Effector CD8-positive, alpha-beta T cell (primary cell): ENCODE measurements at places on chromosomes 2 and 18.

DNA sequence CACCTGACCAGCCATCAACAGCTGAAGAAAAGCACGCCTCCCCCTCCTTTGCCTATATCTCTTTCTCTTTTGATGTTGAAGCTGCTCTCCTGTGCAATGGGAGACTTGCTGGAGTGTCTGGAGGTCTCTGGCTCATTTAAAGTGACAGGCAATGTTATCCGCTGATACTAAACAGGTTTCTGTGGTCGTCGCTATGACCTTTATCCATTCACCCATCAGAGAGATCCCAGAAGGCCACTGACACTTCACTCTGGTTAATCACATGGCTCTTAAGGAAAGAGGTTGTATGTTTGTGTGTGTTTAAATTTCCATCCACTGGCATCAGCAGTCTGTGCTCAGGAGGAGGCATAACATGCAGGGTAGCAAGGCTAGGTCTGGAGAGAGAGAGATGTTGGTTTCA, 277.3 kb downstream of the MTX2 start:
- no peak for DNase-seq

DNA sequence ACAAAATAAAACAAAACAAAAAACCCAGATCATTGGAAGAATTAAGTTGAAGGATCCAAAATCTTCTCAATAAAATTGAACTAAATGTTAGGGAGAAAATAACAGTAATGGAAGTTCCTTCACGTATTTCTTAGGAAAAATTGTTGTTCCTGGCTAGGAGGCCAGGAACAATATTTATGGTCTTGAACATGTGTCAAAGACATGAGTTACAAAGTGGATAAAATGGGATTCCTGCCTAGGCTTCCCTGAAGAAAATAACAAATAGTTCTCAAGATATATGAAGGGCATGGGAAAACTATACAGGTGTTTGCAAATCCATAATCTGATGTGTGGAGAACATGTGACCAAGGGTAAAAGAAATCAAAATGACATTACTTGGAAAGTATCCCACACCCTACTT, 67.6 kb upstream of the ITGB6 start:
- DNase-seq: no peak

DNA sequence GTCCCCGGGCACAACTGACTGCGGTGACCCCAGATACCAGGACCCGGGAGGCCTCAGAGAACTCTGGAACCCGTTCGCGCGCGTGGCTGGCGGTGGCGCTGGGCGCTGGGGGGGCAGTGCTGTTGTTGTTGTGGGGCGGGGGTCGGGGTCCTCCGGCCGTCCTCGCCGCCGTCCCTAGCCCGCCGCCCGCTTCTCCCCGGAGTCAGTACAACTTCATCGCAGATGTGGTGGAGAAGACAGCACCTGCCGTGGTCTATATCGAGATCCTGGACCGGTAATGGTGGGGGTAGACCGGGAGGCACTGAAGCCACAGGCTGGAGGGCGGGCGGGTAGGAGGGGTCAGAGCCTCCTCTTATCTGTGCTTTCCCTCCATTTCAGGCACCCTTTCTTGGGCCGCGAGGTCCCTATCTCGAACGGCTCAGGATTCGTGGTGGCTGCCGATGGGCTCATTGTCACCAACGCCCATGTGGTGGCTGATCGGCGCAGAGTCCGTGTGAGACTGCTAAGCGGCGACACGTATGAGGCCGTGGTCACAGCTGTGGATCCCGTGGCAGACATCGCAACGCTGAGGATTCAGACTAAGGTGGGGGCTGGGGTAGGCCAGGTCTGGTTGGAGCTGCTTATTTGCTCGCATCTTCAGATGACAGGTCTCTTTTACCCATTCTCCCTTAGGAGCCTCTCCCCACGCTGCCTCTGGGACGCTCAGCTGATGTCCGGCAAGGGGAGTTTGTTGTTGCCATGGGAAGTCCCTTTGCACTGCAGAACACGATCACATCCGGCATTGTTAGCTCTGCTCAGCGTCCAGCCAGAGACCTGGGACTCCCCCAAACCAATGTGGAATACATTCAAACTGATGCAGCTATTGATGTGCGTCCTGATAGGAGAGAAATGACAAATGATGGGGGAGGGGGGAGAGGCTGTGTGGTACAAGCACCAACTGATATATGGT, 780 bp downstream of the HTRA2 start:
- DNase-seq: peak; percentile 16

GRCh38 chr18:61637905-61638595, 254.8 kb downstream of the RNF152 start:
- no peak for DNase-seq

GRCh38 chr2:8857709-8858108, 20.3 kb upstream of the KIDINS220 start:
- DNase-seq: no peak

DNA sequence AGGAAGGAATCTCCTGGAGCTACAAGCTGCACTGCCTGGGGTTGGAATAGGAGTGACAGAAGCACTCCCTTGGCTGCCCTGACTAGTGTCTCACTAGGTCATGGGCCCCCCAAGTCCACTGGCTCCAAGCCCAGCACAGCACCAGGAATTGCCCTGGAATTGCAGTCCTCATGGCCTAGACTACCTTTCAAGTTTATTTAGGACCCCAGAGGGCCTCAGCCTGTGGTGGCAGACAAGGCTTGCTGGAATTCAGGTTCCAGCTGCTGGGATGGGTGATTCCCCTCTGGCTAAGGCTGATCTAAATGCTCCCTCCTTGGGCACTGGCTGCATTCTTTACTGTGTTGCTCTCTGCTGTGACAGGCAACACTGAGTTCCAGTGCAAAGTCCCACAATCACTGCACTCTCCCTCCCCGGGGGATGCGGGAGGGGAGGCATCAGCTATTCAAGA, 14.0 kb downstream of the STRADB start:
- no peak for DNase-seq

DNA sequence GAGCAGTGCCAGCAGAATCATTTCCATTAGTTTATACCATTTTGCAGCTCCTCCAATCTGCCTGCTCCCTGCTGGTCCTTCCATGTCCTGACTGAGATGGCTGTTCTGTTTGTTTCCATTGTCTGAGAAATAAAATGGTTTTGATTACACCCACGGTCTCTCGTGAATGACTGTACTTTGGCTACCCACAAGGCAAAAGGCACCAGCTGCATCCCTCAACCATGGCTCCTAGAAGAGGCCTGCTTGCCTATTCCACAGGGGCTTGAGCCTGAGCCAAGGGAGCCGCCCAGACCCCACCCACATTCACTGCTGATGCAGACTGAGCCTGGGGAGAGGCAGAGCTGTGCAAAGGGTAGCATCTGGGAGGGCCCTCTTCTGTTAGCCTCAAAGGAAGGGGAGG, 31.2 kb downstream of the MARCHF4 start:
- no peak for DNase-seq

GRCh38 chr18:24204904-24205303, 66.0 kb downstream of the CABYR start:
- no peak for DNase-seq

DNA sequence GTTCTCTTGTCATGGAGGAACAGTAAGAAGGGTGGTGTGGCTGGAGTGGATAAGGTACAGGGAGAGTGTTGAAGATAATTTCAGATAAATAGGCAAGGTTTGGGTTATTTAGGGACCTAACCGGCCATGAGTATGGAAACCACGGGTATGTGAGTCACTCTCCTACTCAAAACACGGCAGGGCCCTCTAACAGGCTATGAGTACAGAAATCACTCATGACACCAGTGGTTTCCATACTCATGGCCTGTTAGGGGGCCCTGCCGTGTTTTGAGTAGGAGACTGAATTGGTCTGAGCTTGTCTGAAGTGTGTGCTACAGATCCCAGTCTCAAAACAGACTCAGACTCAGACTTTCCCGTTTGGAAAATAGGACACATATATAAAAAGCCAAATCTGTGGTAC, 428.4 kb upstream of the HNMT start:
- no peak for DNase-seq

GRCh38 chr18:73264562-73264921, 396.8 kb upstream of the NETO1 start:
- no peak for DNase-seq

- no peak for DNase-seq
Measured at GRCh38 chr2:36572719-36573059, 25.3 kb downstream of the FEZ2 start.

DNA sequence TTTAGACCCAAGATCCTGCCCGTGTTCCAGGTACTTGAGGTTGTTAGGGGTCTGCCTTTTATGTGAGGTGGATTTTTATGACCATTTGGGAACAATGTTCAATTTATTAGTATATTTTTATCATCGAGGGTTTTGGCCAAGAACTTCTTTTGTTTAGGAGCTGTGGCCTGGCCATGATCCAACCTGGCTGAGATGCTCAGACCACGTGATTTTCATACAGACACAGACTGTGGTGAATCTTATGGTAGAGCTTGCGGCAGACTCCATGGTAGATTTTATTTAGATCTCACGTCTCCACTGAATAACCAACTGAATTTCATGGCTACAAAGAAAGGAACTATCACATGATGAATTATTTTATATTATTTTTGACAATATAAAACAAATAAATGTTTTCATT, 405.5 kb upstream of the VWC2L start:
- DNase-seq: no peak

GRCh38 chr2:98912957-98913915, 22.8 kb downstream of the CRACDL start:
- DNase-seq: no peak

GRCh38 chr2:41413813-41414485, 633.9 kb upstream of the PKDCC start:
- DNase-seq: no peak

DNA sequence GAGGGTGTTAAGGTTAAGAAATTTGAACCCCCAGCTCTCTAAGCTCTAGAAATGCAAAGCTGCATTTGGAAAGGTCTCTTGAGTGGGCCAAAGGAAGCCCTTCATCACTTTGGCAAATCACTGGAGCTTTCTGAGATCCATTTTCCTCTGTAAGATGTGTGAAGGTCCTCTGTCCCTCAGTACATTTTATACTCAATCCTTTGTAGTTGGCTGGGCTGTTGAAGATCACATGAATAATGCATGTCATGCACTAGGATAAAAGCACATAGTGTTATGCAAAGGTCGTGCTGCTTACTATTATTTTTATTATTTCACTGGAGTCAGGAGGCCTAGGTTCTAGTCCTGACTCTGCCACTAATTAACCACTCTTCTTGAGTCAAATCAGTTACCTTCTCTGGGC, 124.9 kb downstream of the FSHR start:
- DNase-seq: no peak

DNA sequence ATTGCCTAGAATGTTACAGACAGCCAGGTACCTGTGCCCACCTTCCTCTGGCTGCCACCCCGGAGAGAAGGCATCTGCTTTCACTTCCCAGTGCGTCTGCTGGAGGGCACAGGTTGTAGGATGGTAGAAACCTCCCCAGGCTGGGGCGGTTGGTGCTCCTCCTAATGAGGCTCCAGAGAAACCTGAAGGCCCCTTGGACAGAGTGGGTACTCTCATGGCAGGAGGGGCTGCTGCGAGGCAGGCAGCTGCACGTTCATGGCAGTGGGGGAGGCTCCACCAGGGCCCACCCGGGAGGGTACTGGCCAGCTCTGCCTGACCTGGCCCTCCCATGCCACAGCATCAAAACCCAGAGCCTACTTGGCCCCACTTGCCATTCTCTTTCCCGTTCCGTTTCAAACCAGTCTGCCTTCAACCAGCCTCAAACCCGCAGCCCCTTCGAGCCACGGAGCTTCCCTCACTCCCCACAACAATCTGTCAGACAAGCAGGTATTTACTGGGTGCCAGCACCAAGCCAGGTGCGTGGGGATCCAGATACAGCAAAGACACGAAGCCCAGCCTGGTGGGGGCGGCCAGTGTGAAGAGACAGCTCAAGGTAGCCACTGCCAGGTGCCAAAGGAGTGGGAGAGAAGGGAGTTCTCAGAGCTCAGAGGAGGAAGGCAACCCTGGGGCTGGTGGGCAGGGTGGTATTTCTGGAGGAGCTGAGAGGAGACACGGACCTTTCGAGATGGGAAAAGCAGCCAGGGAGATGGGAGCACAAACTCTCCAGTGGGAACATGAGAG, 229.6 kb downstream of the LOXHD1 start:
- no peak for DNase-seq

DNA sequence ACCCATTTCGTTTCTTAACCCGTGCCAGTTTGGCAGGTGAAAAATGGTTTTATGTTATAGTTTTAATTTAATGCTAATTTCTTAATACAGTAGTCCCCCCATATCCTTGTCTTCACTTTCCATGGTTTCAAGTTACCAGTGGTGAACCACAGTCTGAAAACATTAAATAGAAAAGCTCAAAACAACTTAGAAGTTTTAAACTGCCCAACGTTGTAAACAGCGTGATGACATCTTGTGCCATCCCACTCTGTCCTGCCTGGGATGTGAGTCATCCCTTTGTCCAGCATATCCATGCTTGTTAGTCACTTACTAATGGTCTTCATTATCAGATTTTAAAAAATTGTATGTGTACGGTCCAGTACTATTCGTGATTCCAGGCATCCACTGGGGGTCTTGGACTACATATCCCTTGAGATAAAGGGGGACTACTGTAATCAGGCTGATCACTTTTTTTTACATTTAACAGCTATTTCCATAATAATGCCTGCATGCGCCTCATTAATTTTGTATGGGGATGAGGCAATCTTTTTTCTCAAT, 31.9 kb downstream of the SLC66A3 start:
- DNase-seq: no peak

- DNase-seq: no peak
Measured at GRCh38 chr18:12679183-12679786, 21.4 kb upstream of the SPIRE1 start.
